ENCODE measurements at places on chromosomes 1 and 21.

DNA sequence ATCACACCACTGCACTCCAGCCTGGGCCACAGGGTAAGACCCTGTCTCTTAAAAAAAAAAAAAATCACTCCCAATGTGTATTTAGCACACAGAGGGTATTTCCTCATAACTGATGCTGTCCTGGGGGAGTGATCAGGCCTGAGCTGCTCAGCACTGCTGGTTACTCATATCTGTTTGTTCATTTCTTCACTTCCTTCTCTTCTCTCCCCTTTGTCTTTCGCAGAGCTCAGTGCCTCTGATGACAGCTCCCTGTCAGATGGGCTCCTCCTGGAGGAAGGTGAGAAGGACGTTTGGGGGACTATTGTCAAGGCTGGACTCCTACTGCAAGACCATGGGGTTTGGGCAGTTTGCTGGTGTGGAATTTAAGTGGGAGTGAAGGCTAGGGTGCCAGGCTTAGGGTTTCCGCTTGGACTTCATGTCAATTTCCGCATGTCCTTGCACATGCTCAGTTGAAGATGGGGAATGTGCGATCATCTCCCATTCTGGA is 13.0 kb downstream of the INAVA start:
- no peak for DNase-seq

GRCh38 chr1:60510162-60510561 is 436.6 kb upstream of the C1orf87 start:
- DNase-seq = no peak

DNA sequence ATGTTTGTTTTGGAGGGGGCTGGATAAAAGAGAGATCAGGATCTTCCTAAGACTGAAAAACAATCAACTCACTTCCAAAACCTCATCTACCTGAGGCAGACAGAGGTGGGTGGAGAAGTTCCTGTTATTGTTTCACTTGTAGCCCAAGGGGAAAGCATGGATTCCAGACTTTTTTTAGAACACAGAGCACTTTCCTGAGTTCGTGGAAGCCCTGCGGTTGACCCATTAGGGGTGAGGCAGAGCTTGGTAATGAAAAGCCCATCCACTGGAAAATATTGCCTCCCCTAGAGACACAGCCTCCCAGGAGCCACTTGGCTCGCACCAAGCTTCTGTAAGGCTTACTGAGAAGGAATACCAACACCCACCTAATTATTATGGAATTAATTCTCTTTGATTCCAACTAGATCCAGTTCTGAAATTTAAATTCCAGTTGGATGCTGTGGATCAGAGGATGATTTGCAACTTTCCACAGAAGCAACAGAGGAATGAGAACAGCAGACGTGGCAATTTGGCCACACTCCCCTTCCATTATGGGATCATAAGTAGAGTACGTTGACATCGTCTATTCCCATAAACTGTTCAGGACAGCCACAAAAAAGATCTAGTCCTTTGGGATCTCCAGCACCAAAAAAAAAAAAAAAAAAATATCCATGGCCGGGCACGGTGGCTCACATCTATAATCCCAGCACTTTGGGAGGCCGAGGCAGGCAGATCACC is 4.1 kb upstream of the PEF1 start:
- DNase-seq = no peak

- DNase-seq = peak; percentile 67
These were observed 849 bp downstream of the NFIA start for GRCh38 chr1:61083013-61083806.

GRCh38 chr1:61005614-61006580 is 76.5 kb upstream of the NFIA start:
- peak; percentile 68 for DNase-seq

GRCh38 chr1:93753791-93754763 is 72.4 kb upstream of the BCAR3 start:
- DNase-seq = no peak

- no peak for DNase-seq
These were observed 3.6 kb downstream of the C1orf232 start for GRCh38 chr1:26164861-26165842.

GRCh38 chr1:71047635-71048607 is at the start of gene PTGER3:
Gene PTGER3, minus strand, starts transcription at chr1:71047816. Its CDS starts 239 bp downstream, at chr1:71047577.
- DNase-seq = peak; percentile 79

- no peak for DNase-seq
These were observed 9.4 kb downstream of the PLEKHA6 start for GRCh38 chr1:204350312-204350711.

DNA sequence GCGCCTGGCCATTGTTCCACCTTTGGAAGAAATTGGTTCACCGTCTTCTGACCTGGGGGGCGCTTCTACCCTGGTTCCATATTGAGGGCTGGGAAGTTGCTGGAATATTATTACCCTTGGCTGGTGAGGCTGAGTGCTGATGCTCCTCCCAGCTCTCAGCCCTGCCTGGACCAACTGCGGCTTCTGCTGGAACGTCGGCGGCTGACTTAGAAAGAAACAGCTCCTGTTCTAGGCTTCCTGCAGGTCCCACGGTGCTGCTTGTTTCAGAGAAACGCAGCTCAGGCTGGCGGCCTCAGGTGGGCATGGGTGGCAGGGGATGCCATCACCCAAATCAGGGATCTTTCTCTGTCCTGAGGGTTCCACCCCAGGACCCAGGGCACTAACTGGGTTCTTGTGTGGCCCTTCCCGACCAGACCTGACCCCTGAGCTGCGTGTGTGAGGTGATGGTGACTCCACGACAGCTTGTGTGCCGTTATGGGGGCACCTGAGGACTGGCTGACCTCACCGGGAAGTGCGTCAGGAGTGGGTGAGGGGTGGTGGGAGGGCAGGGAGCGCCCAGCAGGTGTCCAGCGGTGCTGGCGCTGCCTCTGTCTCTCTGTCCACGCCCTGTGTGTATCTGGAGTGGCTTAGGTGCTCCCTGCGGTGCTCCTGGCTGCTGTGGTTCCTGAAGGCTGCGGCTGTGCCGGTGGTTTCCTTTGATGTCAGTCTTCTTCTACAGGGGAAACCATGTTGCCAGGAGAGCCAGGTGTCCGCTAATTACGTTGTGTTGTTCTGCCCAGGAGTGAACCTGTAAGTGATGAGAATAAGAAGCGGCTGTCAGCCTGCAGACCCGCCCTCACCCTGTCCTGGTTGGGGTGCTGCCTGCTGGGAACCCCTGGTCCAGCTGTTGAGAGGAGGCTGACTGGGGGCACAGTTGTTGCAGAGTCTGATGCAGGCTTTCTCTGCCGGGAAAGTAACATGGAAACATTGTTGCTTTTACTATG is 8.9 kb downstream of the SKI start:
- no peak for DNase-seq

DNA sequence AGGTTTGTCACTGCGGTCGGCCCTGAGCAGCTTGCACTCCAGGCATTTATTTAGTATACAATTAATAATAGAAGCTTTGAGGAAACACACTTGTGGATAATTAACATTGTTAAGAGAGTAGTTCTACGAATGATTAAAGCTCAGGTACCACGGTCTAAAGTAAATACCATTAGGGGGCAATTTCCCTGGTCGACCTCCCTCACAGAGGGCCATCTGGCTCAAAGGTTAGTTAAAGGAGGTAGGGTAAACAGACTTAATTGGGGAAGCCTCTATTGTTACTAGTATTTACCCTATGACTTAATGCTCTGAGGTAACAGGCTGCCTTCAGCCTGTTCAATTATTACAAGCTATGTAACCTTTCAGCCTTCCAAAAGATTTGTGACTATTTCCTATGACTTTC is 122.3 kb upstream of the SLC44A3 start:
- DNase-seq = no peak

GRCh38 chr1:19665496-19666465 is 1.1 kb downstream of the HTR6 start:
- peak; percentile 63 for DNase-seq

DNA sequence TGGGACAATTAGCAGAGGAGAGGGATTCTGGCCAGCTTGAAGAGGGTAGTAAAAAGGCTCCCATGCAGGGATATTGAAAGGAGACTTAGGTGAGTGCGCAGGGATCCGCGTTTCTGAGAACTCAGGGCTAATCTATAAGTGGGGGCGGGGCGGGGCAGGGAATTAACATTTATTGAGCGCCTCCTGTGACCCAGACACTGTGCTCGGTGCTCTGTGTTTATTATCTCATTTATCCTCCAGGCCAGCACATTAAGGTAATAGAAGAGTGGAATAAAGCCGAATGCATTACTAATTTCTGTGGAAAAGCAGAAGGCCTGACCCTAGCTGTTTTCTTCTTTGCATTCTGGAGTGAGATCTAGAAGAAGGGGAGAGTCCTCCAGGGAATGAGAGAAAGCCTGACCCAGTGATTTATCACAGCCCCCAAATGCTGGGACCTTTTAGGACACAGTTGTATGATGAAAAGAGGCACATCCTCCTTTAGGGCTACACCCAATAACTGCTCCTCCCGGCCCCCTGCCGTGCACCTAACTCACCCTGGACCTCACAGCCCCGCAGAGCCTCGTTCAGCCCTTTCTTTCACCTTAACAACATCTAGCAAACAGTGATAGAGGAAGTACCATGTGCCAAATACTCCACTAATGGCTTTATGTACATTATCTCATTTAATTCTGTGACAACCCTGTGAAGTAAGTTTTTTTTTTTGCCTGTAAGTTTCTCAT is 317.6 kb downstream of the PBX1 start:
- no peak for DNase-seq

- peak; percentile 51 for DNase-seq
These were observed 4.9 kb upstream of the TBX15 start for GRCh38 chr1:118992868-118993699.

DNA sequence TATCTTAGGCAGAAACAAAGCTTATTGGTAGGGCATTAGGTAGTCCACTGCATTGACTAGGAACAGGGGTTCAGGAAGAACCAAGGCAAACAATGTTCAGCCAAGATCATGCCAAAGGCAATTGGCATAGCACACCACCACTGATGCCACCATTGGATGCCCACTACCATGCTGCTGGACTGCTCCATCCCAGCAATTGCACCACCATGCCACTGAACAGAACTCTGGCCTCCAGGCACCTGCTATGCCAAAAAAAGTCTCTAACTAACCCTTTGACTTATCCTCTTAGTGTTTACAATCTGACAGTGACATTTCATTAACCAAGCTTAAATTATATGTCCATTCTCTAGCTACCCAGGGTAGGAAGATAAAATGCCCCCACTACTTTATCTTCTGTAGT is 509.6 kb upstream of the CAMK1G start:
- no peak for DNase-seq

GRCh38 chr1:65002508-65003315 is 36.4 kb upstream of the JAK1 start:
- peak; percentile 84 for DNase-seq

- no peak for DNase-seq
These were observed 13.7 kb downstream of the LGR6 start for GRCh38 chr1:202207292-202207691.

DNA sequence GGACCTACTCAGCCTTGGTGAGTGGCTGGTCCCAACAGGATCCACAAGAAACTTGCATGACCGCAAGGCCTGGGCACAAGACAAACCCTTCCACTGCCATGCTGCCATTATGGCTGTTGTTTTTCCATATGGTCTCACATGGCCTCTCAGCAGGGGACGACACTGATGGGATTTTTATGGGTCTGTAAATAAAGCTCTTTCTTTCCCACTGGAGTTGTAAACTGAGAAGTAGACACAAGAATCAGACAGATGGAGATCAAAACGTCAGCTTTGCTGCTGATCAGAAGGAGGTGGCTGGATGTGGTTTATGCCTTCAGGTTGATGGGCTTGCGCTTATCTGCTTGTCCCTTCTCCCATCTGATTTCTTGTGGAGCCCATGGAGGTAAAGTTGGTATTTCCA is 138.1 kb upstream of the KCNJ6 start:
- no peak for DNase-seq

DNA sequence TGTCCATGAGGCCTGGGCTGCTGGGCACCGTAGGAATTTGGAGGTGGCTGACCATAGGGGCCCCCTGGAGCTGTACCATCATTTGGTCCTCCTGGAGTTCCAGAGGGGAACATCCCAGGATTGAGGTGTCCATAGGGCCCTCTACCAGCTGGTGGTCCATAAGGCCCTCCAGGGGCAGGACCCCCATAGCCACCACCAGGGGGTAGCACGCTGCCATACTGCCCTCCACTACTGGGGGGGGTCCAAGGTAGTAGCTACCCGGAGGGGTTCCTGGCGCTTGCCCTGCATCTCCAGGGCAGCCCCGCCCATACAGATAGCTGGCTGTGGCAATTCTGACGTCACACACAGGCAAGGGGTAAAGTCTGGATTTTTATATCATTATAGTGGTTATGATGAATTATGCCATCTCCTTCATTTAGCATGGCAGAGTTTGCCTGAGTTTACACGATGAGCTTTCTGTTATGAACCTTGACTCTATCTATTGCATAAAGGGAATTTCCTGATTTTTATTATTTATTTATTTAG is 13.2 kb downstream of the MDM4 start:
- DNase-seq = no peak

DNA sequence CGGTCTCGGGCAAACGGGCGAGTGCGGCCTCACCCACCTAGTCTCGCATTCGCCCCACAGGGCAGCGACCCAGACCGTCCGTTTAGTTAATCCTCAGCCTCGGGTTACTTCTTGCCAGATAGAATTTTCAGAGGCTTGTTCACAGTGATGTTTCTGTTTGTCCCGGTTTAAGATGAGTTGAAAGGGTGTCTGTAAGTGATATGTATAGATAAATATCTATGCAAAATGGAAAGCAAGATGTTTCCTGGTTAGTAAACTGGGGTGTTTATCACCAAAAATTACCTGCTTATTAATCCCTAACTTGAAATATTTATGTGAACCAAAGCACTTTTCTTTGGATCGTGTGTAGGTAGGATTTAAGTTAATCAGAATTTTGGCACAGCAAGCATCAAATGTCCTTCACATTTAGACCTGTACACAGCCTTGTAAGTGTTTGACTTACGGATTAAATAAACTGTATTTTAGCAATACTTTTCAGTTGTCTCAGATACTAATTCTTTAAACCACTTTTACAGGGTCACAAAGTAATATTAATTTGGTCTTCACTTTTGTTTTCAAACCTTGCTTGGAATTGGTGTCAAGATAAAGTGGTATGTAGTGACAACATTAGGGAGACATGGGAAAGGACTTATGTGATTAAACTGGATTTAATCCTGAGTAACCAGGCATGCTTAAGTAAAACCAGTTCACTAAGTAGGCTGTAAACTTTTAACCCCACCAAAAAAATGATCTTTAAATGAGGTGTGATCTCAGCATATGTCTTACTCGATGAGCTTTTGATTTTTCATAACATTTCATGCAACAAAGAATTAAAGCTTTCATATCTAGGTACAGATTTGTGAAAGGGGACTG is 914 bp downstream of the ZNF326 start:
- no peak for DNase-seq

GRCh38 chr21:41432562-41433460 is 6.8 kb downstream of the MX1 start:
- DNase-seq = no peak

- DNase-seq = no peak
These were observed 13.5 kb upstream of the TINAGL1 start for GRCh38 chr1:31562707-31563360.

DNA sequence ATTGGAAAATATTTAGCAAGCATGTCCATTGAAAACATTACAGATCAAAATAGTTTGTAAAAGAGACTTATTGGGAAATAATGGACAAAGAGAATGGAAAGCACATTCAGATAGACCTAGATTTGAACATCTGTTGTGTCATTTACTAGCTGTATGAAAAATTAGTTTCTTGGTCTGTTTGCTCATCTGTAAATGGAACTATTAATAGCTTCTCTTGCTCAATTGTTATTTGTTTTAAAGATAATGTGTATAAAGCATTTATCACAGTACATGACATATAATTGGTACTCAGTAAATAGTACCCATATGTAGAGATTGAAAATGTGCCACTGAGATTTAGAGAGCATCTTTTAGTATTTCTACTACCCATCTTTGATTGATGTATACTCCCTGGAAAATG is 25.9 kb downstream of the RPAP2 start:
- no peak for DNase-seq
